ENCODE measurements at places on chromosomes 4 and X. TPM values are rescaled to one million over a fixed set of nuclear protein-coding genes. Genes with fewer than 3 reads are reported as not detected.

Gene POF1B
- polyA plus RNA-seq, result 0.93 TPM

Gene PCDH7
- polyA plus RNA-seq, result 17.4 TPM

Gene CYLC1
- not detected for polyA plus RNA-seq

Gene L1CAM
- polyA plus RNA-seq, result 71.6 TPM

Gene TEC
- 3.3 TPM for polyA plus RNA-seq

Gene ALPK1
- 19.4 TPM for polyA plus RNA-seq

Gene GC
- polyA plus RNA-seq, result 0.15 TPM

Gene CXCL8
- 0.31 TPM for polyA plus RNA-seq
